Endothelial cell (in vitro differentiated cells): ENCODE measurements at places on chromosomes 16 and 17.

- no peak overlapping the region for H3K27ac ChIP-seq
- H3K36me3 ChIP-seq = no peaks in the 10 kb centered on the region
- H3K4me1 ChIP-seq = no peaks in the 10 kb centered on the region
- no peak for DNase-seq
- H3K4me3 ChIP-seq = no peak overlapping the region
- H3K27me3 ChIP-seq = no peaks in the 10 kb centered on the region
Observed at GRCh38 chr16:77322757-77323156, 112.1 kb downstream of the ADAMTS18 start.

GRCh38 chr17:12342161-12342560 is 321.5 kb downstream of the MAP2K4 start:
- H3K27me3 ChIP-seq = peaks cover 2% of the 10 kb centered on the region
- H3K36me3 ChIP-seq = no peaks in the 10 kb centered on the region
- no peak overlapping the region for H3K4me3 ChIP-seq
- DNase-seq = no peak
- H3K27ac ChIP-seq = no peak overlapping the region

GRCh38 chr17:7398612-7399011 is 4.3 kb upstream of the PLSCR3 start:
- H3K27me3 ChIP-seq = peaks cover 5% of the 10 kb centered on the region
- no peak for DNase-seq
- no peak overlapping the region for H3K4me3 ChIP-seq

GRCh38 chr17:33889040-33889439 is 366.0 kb upstream of the CCL2 start:
- DNase-seq = no peak
- no peaks in the 10 kb centered on the region for H3K36me3 ChIP-seq
- no peaks in the 10 kb centered on the region for H3K27me3 ChIP-seq
- no peak overlapping the region for H3K4me3 ChIP-seq
- no peaks in the 10 kb centered on the region for H3K4me1 ChIP-seq

DNA sequence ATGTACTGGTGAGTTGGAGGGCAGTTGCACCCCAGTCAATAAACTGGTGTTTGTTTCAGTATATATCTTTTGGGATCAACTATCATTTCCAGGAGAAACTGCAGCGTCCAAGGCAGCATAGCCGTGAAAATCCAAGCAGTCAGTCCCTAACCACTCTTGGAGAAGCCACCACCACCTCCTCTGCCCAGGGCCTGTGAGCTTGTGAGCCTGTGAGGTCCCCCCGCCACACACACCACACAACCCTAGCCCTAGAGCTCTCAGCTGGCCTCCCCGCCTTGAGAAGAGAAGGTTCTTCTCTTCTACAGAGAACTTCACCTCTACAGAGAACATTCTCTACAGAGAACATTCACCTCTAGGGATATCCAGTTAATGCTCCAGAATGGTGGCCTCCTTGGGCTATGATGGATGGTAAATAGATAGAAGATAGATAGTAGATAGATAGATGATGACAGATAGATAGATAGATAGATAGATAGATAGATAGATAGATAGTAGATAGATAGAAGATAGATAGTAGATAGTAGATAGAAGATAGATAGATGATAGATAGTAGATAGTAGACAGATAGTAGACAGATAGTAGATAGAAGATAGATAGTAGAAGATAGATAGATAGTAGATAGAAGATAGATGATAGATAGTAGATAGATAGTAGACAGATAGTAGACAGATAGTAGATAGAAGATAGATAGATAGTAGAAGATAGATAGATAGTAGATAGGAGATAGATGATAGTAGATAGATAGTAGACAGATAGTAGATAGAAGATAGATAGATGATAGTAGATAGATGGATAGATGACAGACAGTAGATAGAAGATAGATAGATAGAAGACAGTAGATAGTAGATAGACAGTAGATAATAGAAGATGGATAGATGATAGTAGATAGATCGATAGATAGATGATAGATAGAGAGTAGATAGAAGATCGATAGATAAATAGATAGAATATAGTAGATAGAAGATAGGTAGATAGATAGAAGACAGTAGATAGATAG is 13.7 kb downstream of the ALOX15B start:
- no peak for DNase-seq
- H3K36me3 ChIP-seq = no peaks in the 10 kb centered on the region
- no peak overlapping the region for H3K27ac ChIP-seq
- H3K27me3 ChIP-seq = peaks cover 7% of the 10 kb centered on the region
- peaks cover 15% of the 10 kb centered on the region for H3K4me1 ChIP-seq

DNA sequence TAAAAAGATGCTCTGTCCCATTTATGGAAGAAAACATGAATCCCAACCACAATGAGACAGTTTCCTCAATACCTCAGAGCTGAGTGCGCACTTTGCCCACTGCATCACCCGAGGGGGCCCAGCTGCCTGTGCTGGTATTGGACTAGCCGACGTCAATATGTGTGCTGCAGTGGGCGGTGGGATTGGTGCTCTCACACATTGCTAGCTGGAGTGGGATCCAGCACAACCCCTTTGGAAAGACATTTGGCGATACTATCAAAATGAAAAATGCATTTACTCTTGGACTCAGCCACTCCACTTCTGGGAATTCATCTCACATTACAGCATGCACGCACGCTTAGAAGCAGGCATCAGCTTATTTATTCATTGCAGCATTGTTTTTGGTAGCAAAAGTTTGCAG is 289.2 kb upstream of the FOXF1 start:
- H3K27me3 ChIP-seq = no peaks in the 10 kb centered on the region
- DNase-seq = no peak
- no peak overlapping the region for H3K27ac ChIP-seq
- no peak overlapping the region for H3K4me3 ChIP-seq
- H3K4me1 ChIP-seq = no peaks in the 10 kb centered on the region
- no peaks in the 10 kb centered on the region for H3K36me3 ChIP-seq

GRCh38 chr16:49659356-49659755 is 196.6 kb downstream of the ZNF423 start:
- peaks cover 3% of the 10 kb centered on the region for H3K36me3 ChIP-seq
- no peak overlapping the region for H3K4me3 ChIP-seq
- peaks cover 7% of the 10 kb centered on the region for H3K27me3 ChIP-seq
- H3K4me1 ChIP-seq = no peaks in the 10 kb centered on the region

DNA sequence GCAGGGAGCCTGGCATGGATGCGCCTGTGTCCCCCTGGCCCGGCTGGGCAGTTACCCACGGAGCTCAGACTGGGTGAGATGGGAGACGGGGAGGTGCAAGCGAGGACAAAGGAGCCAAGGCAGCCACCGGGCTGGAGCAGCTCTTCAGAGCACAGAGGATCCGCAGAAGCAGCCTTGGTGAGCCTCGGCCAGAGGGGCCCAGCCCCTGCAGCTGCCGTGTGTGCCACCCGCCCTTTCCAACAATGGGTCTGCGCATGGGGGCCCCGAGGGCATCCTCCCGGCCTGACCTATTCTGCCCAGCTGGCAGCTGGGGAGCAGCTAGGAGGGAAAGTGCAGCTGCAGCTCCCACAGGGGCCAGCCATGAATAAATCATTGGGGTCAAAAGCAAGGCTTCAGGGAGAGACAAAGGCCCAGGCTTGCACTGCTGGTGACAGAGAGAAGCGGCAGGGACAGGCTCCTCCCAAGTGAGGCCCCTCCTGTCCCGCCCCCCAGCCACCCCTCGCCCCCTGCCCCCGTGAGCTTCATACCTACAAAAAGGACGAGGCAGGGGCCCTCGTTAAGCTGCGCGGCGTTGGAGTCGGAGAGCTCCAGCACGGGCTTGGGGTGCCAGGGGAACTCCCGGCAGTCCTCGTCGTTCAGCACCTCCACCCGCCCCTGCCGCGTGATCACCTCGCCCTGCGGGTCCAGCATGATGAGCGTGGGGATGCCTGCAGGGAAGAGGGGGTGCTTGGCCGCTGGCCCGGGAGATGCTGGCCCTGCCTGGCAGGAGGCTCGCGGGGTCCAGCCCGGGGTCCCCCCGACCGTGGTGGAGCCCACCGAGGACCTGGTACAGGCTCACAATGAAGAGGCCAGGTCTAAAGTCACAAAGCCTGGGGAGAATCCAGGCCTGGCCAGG is 22.6 kb downstream of the MRM3 start:
- peaks cover 21% of the 10 kb centered on the region for H3K36me3 ChIP-seq
- DNase-seq = no peak
- H3K27ac ChIP-seq = no peak overlapping the region

DNA sequence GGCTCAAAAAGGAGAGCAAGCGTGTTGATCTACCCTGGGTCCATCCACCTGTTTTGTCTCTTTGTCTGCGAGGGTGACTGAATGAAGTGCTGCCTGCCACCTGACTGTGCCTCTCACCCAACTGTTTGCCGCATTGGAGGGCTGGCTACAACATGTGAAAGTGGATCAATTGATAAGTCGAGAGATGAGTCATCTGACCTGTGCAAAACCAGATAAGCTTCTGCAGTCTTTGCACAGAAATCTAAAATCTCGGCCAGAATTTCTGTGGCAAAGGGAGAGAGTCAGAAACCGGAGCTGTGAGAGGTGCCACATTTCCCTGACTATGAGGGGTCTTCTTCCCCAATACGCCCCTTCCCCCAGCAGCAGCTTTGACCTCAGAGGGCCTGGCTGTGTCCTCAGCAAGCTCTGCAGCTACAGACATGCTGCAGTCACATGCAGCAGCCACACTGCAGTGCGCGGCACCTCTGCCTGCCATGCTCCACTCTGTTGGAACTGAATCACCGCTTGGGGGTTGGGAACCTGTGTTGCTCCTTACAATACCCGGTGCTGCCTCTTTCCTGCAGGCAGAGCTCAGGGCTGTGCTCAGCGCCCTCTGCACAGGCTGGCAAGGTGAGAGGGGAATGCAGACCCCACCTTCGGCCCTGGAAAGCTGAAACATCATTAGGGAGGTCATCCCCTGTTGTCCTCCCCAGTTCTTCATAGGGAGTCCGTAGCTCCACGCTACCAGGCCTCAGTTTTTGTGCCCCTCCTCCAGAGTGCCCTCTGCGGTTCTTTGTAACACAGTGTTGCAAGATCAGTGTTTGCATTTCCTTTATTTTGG is 16.2 kb upstream of the HAS3 start:
- no peaks in the 10 kb centered on the region for H3K36me3 ChIP-seq
- no peak overlapping the region for H3K27ac ChIP-seq
- peaks cover 20% of the 10 kb centered on the region for H3K4me1 ChIP-seq
- peaks cover 6% of the 10 kb centered on the region for H3K27me3 ChIP-seq

- no peak for DNase-seq
- H3K27me3 ChIP-seq = peaks cover 1% of the 10 kb centered on the region
- peaks cover 10% of the 10 kb centered on the region for H3K4me1 ChIP-seq
- H3K36me3 ChIP-seq = no peaks in the 10 kb centered on the region
- H3K27ac ChIP-seq = no peak overlapping the region
Observed at GRCh38 chr17:67068999-67069398, 24.6 kb downstream of the CACNG1 start.

GRCh38 chr17:29948448-29949215 is 7.2 kb downstream of the EFCAB5 start:
- no peaks in the 10 kb centered on the region for H3K36me3 ChIP-seq
- no peaks in the 10 kb centered on the region for H3K27me3 ChIP-seq
- H3K4me1 ChIP-seq = peaks cover 5% of the 10 kb centered on the region
- no peak for DNase-seq

DNA sequence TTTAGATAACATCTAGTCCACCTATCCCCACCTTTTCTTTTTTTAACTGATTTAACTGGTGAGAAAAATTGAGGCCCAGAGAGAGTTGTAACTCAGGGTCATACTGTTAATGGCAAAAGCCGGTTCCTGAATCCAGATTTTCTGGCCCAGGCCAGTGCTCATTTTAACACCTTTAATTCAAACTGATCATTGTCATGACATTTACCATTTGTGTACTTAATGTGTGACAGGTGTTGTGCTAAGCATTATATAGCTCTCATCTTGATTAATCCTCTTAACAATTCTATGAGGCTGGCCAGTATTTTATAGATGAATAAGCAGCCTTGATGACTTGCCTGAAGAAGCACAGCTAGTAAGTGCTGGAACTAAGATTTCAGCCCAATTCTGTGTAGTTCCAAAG is 14.4 kb downstream of the RHOT1 start:
- H3K27ac ChIP-seq = no peak overlapping the region
- H3K4me3 ChIP-seq = no peak overlapping the region
- no peak for DNase-seq
- H3K4me1 ChIP-seq = no peaks in the 10 kb centered on the region
- H3K36me3 ChIP-seq = peaks cover 34% of the 10 kb centered on the region

- no peak for DNase-seq
- no peaks in the 10 kb centered on the region for H3K27me3 ChIP-seq
- no peaks in the 10 kb centered on the region for H3K36me3 ChIP-seq
- peaks cover 10% of the 10 kb centered on the region for H3K4me1 ChIP-seq
Observed at GRCh38 chr16:59053911-59054310, 319.8 kb upstream of the GOT2 start.

DNA sequence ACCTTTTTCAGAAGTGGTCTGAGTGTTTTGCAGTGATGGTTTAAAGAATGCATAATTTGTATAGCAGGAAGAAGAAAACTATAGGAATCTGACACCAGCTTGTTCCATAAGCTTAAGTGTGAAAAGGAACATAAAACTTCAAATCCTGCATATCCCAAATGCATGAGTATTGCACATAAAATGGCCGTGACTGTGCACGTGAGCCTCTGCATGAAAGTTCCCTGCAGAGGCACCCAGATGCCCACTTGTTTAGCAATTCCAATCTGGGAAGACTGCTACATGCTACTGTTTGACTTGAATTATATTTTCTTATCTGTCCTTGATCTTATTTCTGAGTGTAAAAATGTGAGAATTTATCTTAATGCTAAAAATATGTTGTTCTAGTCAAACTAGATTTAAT is 21.5 kb downstream of the MARCHF10 start:
- H3K27ac ChIP-seq = no peak overlapping the region
- H3K4me3 ChIP-seq = no peak overlapping the region
- H3K27me3 ChIP-seq = no peaks in the 10 kb centered on the region
- no peak for DNase-seq

- H3K27ac ChIP-seq = no peak overlapping the region
- no peak for DNase-seq
- no peak overlapping the region for H3K4me3 ChIP-seq
- peaks cover 32% of the 10 kb centered on the region for H3K4me1 ChIP-seq
- H3K36me3 ChIP-seq = peaks cover 7% of the 10 kb centered on the region
- H3K27me3 ChIP-seq = peaks cover 1% of the 10 kb centered on the region
Observed at GRCh38 chr17:67360880-67361279, 5.5 kb downstream of the PSMD12 start.
